ENCODE measurements at places on chromosomes 1 and 21.

DNA sequence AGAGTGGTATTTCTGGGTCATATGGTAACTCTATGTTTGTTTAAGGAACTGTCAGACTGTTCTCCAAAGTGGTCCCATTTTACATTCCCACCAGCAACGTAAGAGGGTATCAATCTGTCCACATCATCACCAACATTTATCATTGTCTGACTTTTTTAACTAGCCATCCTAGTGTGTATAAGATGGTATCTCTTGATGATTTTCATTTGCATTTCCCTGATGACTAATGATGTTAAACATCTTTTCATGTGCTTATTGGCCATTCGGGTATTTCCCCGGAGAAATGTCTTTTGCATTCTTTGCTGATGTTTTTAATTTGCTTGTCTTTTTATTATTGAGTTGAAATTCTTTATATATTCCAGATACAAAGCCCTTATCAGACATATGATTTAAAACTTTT, 370.1 kb upstream of the NR5A2 start:
- no peak for DNase-seq

DNA sequence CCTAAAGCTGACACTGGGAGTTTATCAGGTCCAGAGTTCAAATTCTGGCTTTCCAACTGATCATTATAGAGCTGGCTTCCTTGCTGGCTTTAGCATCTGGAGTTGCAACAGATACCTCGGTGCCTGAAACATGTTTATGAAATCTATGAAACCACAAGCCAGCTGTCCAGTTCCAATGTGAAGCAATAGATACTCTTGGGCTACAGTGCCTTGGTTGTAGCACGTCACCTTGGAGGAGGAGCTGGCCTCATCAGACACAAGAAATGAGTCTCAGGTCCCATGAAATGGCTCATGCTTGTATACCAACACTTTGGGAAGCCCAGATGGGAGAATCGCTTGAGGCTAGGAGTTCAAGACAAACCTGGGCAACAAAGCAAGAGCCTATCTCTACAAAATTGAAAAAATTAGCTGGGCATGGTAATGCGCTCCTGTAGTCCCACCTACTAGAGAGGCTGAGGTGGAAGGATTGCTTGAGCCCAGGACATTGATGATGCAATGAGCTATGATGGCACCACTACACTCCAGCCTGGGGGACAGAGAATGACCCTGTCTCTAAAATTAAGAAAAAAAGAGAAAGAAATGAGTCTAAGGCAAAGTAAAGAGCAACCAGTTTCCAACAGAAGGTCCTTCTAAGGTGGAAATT, 132.5 kb upstream of the ZNF648 start:
- DNase-seq = no peak

GRCh38 chr1:94302497-94302896, 65.1 kb upstream of the ARHGAP29 start:
- DNase-seq = no peak

GRCh38 chr1:164673584-164674214, 114.7 kb downstream of the PBX1 start:
- DNase-seq = peak; percentile 31

- DNase-seq = no peak
These were observed 727.7 kb upstream of the NCAM2 start for GRCh38 chr21:20270365-20271055.

DNA sequence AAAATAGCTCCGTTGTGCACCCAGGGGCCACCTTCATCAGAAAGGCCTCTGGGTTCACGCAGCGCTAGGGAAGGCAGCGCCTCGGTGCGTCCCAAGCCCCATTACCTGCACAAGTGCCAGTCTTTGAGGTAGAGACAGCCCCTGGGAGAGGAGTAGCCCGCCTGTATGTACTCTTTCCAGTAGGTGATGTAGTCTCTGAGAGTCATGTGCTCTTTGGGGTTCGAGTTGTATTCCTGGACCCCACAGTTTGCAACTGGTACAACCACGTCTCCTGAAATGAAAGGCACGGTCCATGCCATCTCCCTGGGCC, 601 bp downstream of the JMJD4 start:
- DNase-seq = no peak

- DNase-seq = no peak
These were observed 35.2 kb downstream of the PTPRC start for GRCh38 chr1:198674009-198674408.

DNA sequence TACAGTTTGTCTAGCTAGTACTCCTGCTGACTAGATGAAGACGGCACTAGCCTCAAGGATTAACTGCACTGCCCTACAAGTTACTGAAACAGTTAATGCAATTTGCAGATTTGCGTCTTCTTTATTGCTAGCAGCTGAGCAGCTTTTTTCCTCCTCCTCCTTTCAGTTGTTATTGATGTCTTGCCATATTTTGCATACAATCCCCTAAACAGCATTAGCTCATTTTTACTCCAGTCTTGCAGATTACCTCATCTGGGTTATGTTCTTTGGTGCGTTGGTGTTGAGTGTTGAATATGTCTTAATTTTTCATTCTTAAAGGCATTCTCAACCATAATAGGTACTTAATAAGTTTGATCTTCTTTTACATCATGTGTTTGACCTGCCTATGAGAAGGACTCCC, 363.4 kb upstream of the LYPLAL1 start:
- no peak for DNase-seq

DNA sequence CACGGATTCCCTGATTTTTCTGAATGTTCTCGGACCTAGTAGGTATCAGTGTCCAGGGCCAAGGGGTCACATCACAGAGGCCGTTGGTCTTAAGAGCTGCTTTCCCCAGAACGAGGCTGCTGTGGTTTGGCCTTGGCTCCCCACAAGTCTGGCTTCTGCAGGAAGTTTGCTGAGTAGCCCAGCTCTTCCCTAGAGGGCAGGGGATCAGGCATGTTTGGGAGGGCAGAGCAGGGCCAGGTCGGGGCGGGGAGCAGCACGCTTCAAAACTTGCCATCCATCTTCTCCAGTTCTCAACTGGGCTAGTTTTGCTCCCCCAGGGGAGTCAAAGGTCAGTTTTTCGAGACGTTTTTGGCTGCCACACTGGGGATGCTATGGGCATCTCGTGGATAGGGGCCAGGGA, 37.0 kb downstream of the MAN1C1 start:
- DNase-seq = no peak

- no peak for DNase-seq
These were observed 385.8 kb downstream of the NTNG1 start for GRCh38 chr1:107526524-107527198.

- no peak for DNase-seq
These were observed 103.4 kb downstream of the TENT5C start for GRCh38 chr1:117709249-117709691.

DNA sequence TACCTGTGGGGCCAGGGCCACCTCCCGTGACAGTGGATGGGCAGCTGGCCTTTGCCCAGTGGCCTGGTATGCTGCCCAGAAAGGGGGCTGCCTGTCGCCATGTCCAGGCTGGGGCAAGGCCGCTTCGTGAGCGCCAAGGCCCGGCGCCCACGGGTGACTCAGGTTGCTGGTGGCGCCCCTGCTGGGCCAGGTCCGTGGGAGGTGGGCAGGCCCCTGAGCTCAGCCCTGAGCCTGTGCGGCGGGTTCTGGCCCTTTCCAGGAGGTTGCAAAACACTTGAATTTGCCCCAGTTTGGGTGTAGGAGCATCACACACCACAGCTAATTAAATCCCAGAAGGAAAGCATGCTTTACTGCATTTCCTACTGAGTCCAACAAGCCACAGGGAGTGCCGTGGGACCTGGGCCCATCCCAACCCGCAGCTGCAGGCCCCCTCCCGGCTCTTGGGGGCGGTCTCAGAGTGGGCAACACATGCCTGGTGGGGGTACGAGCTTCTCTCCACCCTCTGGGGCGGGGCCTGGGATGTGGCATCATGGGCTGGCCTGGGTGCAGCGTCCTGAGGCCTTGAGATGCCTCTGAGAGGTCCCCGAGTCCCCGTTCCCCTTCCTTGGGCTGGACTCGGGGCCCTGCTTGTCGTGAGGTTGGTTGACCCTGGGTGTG, 159.8 kb downstream of the PEX14 start:
- no peak for DNase-seq

- no peak for DNase-seq
These were observed 48.8 kb upstream of the RAP1A start for GRCh38 chr1:111570781-111571181.

DNA sequence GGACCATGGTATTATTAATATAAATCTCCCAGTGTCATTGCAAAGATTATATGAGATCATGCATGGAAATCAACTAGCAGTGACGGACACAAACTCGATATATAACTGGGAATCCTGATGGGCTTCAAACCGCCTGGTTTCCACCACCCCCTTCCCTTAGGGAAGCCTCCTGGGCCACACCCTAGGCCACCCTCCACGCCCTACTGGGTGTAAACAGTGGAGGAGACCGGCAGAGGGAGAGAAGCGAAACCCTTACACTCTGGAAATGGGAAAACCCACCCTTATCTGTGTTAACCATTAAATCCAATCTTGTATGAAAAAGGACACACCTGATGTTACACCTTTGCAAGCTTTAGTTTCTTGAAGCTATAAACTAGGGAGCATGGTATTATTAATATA, 595 bp upstream of the ZNHIT6 start:
- no peak for DNase-seq

- no peak for DNase-seq
These were observed 81.6 kb upstream of the SSX2IP start for GRCh38 chr1:84771895-84772294.

DNA sequence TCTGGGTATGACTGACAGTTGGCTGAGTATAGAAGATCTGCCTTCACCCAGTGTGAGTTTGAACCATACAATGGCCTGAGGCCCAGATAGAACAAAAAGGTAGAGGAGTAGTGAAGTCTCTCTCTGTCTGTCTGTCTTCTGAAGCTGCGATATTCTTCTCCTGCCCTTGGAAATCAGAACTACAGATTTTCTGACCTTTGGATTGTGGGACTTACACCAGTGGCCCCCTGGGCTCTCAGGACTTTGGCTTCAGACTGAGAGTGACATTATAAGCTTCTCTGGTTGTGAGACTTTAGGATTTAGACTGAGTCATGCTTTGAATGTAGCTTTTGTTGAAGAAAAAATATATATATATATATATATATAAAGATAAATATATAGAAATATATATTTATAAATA, 1235.0 kb upstream of the ADGRL4 start:
- no peak for DNase-seq

- DNase-seq = no peak
These were observed 1.6 kb upstream of the SLC19A1 start for GRCh38 chr21:45543710-45544448.

- no peak for DNase-seq
These were observed 412.3 kb downstream of the NPHP4 start for GRCh38 chr1:5579966-5580365.

DNA sequence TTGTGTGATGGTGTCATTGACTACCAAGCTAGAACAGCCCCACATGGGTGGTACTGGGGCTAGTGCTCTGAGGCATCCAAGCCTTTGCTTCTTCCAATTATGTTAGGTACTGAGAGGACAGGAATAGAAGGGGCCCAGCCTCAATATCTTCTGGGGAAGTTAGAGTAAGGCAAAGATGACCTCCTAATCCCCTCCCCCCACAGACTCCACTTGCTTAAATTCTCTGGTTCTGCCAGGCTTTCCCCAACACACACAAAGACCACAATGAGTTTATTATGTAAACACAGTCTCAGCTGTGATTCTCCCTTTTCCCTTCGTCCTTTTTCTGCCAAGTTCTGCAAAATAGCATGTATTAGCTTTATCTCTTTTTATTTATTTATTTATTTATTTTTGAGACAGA, 3.1 kb upstream of the TACSTD2 start:
- no peak for DNase-seq

- no peak for DNase-seq
These were observed 127.5 kb downstream of the KCNN3 start for GRCh38 chr1:154742606-154743005.

- DNase-seq = no peak
These were observed 57.9 kb upstream of the FGGY start for GRCh38 chr1:59238993-59239392.

DNA sequence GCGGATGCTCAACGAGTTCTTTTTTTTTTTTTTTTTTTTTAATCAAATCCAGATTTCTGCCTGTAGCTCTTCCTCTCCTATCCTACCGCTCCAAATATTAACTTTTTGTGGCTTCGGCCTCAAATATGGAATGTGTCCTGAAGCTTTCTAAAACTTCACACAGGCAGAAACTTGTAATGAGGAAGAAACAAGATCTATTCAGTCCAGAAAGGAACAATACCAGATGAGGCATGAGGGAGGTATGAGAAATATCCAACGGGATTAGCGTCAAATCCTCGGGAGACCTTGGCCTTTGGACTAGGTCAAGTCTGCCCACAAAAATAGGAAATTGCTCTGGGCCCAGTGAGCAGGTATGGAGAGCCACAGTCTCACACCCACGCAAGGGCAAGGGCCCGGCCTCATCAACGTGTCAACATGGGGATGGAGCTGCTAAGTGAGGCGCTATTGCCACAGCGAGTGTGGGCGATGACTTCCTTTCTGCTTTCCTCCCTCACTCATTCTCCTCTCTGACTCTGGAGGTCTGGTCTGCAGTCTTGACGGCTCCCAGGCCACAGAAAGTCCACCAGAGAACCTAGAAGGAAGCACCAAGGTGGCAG, 66.6 kb downstream of the BCAR3 start:
- no peak for DNase-seq

- DNase-seq = no peak
These were observed 17.4 kb downstream of the JAM2 start for GRCh38 chr21:25656412-25656811.

GRCh38 chr1:213061263-213061662, 10.2 kb downstream of the RPS6KC1 start:
- DNase-seq = no peak

- peak; percentile 93 for DNase-seq
These were observed 7.3 kb downstream of the UQCRHL start for GRCh38 chr1:15799928-15800835.

DNA sequence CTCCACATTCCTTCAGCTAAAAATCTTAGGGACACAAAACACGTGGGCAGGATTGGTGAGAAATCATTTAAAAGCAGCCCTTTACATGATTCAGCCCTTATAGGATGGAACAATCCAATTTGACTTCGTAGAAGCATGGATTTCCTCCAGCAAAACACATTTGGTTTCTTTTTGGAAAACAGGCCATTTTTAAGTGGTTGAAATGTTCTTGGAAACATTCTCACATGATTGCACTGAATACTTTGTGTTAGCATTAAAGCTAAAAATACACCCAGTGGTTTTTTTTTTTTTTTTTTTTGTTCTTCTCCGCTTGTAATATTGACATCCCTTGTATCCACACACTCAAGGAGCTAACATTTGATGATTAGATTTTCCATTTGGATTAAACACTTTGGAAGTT, 42.1 kb upstream of the ABCG1 start:
- no peak for DNase-seq

DNA sequence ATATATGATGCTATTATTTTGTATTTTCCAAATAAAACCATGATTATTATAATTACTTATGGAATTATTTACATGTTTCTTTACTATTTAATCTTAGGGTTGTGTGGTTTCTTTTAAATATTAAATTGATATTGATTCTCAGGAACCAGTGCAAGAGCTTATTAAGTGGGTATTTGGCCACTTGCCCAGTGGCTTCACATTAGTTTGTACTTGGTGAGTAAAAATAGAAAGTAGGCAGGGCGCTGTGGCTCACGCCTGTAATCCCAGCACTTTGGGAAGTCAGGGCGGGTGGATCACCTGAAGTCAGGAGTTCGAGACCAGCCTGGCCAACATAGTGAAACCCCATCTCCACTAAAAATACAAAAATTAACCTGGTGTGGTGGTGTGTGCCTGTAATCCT, 497.1 kb downstream of the PTPRC start:
- DNase-seq = no peak

Data from ACHN (cell line).